ENCODE measurements at places on chromosomes 6 and 20. TPM values are rescaled to one million over a fixed set of nuclear protein-coding genes. Genes with fewer than 3 reads are reported as not detected.

DNA sequence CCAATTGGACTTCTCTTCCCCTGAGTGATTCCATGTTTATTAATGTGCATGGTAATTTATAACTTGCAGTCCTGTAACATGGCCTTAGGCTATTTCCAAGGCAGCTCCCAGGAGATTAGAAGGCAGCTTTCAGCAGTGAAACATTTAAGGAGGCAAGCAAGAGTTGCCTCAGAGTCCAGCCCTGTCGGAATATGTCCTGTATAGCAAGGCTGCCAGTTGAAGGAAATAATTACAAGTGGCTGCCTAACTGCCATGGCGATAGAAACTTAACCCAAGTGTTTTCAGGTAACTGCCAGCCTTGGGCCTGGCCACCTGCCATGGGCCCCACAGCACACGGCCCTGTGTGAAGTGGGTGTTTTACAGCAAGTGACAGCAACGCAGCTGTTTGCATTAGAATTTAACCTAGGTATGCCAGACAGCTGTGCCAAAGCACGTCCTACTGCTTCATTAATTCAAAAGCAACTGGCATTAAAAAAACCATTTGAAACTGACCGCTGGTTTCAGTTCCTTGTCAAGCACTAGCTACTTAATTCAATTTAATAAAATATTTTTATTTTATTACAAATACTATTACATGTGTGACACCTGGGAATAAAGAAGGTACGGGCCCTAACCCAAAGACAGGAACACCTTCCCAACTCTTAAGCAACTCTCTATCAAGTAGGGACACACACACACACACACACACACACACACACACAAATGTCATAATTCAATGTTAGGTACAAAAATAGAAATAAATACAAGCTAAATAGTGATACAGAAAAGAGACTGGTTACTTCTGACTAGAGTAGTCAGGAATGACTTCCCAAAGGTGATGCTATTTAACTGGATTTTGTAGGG, 151.8 kb upstream of the HEY2 start:
- no peak for DNase-seq

DNA sequence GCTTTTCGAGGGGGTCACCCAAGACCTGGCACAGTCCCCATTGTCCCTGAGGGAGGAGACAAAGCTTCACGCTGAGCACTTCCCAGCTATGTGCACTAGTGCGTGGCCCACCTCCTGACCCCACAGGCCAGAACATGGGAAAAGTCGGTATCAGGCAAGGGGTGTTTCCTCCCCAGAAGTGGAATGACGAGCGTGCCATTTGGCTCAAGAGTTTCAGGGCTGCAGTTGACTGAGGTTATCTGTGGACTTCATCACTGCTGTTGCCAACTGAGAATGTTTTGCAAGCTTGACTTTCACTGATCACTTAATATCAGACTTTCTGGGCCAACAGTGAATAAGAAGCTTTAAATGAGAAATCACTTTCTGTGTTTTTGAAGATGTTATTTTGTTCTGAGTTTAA, 137.0 kb upstream of the AFDN start:
- peak; percentile 42 for DNase-seq

Gene CSE1L
- 65.5 TPM for total RNA-seq

- DNase-seq: no peak
These were observed 19.7 kb downstream of the ZBP1 start for GRCh38 chr20:57600320-57601210.

GRCh38 chr6:80540700-80541099, 434.2 kb downstream of the BCKDHB start:
- no peak for DNase-seq

GRCh38 chr6:3913077-3913957, 64.1 kb downstream of the FAM50B start:
- DNase-seq: peak; percentile 83

DNA sequence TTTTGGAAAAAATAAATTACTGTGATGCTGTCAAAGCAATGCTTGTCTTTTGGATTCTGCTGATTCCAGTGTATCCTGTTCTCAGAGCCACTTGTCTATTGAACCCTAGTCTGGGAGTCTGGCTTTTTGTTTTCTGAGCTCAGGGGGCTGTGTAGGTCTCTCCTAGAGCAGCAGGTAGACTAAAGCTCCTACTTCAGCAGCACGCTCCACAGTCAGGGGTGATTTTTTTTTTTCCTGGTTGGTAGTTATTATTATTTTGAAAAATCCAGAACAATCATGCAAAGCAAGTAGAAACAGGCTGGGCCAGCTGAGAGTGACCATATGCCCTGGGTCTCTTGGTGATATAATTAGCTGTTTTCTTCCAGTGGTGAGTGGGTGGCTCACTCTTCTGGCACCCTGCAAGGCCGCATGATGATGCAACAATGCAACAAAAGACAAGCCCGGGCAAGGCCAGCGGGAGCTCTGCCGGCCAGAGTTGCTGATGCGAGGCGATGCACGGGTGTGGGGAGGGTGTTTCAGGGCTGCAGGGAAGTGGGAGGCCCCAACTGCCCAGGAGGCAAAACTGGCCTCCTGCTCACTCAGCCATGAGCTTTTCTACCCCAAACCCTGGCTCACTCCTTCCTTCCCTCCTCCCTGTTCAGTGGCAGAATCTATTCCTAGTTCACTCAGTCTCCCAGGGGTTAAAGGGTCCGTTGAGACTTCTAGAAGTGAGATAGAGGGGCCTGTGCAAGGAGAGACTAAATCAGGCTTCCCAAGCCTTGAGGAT, 11.5 kb upstream of the CDKN1A start:
- peak; percentile 71 for DNase-seq

Gene SGK2
- total RNA-seq: not detected

GRCh38 chr6:67121115-67121514, 1414.1 kb upstream of the EYS start:
- no peak for DNase-seq

DNA sequence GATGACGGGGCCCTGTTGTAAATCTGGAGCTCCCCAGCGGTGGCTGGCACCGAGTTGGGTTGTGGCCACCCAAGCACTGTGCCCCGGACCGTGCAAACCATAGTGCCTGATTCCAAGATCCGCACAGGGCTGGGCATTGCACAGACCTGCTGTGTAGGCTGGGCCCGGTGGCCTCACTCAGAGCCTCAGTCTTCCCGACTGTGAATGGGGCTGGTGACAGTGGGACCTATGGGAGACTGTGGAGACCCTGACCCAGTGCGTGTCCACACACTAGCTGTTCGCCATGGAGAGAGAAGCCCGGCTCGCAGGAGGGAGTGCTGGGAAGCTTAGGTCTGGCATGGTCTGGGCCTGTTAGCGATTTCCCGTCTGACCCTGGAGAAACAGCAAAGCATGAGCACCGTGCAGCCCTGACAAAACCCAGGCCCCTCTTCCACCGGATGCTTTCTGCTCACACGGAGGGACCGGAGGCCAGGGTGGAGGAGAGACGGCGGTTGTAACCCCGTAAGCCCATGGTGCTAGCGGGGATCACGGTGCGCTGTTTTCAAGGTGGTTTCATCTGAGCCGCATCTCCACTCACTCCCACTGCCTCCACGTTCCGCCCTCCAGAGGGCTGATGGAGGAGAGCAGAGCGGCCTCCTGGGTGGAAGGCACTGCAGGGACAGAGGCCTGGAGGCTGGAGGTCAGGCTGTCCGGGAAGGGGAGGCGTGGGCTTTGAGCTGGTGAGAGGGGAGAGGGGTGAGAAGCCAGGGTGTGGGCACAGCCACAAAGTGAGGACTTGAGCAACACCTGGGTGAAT, 52.2 kb downstream of the SRC start:
- no peak for DNase-seq

Gene CUTA
- total RNA-seq: 55.4 TPM

Gene ANGPT4
- total RNA-seq: 0.24 TPM

Gene SYCP2
- 13.2 TPM for total RNA-seq

GRCh38 chr20:16360668-16361067, 212.6 kb downstream of the KIF16B start:
- DNase-seq: no peak
